ENCODE measurements at places on chromosomes 12 and 14.

GRCh38 chr12:51926718-51927117 is 19.4 kb downstream of the ACVRL1 start:
- DNase-seq = no peak

DNA sequence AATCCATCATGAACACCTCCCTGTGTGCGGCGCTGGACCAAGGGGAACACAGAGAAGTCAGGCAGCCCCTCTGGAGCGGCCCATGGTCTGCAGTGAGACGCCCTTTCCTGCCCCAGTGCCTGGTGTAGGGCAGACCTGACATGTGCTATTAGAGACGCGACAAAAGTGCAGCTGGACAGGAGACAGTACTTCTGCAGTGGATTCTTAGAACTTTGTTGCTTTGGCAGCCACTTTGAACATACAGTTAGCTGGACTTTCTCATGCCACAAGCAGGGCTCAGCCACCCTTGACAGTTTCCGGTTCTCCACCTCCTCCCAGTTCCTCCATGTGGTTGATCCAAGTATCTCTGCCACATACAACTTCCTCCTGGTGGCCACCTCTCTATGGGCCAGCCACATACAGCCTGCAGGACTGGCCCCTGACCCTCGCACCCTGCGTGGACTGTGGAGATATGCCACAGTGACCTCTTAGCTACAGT is 45.9 kb downstream of the LGMN start:
- no peak for DNase-seq

GRCh38 chr12:88377973-88378372 is 202.3 kb downstream of the KITLG start:
- no peak for DNase-seq

DNA sequence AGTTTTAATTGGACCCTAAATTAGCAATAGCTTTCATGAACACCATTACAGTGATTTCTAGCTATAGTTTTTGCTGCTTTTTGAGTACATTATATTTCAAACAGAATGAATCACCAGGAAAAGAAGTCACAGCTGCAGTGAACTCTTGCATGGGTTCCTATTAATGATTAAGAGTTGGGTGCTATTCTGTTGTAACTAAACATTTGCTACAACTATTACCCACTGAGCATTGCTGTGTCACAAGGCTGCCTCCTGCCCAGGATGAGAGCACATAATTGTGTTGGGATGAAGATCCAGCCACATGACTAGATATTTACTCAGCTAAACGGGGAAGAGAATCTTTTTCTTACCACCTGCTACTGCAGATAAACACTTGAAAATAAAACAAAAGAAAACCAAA is 152.7 kb downstream of the GXYLT1 start:
- no peak for DNase-seq

DNA sequence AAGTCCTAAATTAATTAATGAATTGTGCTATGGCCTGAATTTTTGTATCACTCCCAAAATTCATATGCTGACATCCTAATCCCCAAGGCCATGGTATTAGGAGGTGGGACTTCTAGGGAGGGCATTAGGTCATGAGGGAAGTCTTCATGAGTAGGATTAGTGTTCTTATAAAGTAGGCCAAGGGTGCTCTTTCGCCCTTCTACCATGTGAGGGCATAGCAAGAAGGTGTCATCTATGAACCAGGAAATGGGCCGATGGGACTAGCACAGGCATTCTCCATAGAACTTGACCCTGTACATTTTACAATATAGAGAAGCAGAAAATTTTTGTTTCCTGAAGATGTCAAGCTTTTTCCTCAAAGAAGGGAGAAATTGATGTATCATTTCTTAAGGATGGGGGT is 12.5 kb downstream of the SYT10 start:
- DNase-seq = peak; percentile 9

DNA sequence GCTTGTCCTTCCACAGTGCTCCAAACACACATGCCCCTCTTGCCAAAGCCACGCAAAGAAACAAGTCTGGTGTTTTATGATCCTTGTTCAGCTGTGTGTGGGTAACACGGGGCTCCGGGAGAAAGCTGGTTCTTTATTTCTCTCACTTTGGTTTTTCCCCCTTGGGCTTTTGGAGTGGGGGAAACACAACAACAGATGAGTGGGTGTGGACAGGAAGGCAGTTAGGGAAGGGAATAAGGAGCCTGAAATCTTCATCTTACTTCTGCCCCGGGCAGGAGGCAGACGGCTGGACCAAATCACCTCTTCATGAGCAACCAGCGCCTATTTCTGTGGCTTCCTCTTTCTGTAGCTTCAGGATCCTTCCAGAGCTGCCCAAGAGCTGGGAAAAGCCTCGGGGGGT is 218.5 kb downstream of the PHETA1 start:
- no peak for DNase-seq

GRCh38 chr14:33590891-33591630 is 359.8 kb downstream of the EGLN3 start:
- no peak for DNase-seq

DNA sequence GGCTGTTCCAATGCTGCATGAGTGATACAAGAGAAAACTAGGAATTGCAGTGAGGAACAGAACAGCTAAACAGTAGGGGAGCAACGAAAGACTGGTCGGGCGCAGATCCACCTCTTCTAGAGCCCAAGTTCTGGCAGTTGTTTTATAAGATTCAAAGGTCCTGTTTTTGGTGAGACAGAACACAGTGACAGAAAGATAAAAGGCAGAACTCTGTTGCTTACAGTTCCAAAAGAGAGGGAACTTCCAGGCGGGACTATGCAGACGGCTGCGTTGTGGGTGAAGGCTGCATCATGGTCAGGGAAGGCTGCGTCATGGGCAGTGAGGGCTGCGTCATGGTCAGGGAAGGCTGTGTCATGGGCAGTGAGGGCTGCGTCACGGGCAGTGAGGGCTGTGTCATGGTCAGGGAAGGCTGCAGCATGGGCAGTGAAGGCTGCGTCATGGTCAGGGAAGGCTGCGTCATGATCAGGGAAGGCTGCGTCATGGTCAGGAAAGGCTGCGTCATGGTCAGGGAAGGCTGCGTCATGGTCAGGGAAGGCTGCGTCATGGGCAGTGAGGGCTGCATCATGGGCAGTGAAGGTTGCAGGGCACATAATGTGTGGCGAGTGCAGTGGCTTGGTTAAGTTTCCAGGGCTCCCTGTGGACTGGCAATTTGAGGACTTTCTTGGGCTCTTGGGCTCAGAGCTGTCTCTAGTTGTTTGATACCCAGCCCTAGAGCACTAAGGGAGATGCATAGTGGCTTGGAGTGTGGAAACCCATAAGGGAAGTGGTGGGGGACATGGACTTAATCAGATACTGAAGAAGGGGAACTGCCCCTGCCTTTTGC is 619.9 kb downstream of the AACS start:
- no peak for DNase-seq

GRCh38 chr14:50955373-50956043 is 11.2 kb upstream of the PYGL start:
- DNase-seq = peak; percentile 58

GRCh38 chr14:65414961-65415589 is 2.5 kb downstream of the FUT8 start:
- DNase-seq = peak; percentile 28

DNA sequence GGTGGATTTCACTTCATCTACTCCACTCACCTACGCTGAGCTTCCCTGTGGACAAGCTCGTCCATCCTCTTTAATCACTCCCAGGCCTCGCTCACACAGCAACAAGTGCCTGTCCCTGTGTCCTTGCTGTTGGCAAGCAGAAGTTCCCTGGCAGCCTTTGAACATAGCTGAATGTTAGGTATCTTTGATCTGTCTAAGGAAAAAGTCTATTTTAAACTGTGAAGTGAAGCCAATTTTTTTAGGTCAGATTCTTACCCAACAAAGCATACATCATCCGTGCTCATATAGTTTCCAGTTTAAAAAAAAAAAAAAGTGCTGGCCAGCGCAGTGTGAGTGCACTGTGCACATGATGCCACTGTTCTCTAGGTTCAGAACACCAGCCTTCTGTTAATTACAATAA is 36.3 kb downstream of the PPP2R5C start:
- no peak for DNase-seq

DNA sequence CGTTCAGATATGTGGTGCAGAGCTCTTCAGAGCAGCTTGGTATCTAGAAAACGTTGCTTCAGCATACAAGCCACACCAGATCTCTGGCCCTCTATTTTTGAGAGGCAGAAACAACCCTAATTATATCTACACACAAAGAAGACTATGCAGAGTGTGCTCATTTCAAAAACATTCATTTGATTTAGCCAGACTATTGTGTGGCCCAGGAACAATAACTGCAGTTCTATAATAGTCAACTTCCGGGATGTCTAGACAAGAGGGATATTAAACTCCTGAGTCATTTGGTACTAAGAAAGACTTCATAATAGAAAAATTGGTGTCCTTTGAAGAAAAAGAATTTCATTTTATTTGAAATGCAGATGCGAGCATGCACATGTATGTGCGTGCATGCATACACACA is 153.8 kb downstream of the PELI2 start:
- peak; percentile 31 for DNase-seq

DNA sequence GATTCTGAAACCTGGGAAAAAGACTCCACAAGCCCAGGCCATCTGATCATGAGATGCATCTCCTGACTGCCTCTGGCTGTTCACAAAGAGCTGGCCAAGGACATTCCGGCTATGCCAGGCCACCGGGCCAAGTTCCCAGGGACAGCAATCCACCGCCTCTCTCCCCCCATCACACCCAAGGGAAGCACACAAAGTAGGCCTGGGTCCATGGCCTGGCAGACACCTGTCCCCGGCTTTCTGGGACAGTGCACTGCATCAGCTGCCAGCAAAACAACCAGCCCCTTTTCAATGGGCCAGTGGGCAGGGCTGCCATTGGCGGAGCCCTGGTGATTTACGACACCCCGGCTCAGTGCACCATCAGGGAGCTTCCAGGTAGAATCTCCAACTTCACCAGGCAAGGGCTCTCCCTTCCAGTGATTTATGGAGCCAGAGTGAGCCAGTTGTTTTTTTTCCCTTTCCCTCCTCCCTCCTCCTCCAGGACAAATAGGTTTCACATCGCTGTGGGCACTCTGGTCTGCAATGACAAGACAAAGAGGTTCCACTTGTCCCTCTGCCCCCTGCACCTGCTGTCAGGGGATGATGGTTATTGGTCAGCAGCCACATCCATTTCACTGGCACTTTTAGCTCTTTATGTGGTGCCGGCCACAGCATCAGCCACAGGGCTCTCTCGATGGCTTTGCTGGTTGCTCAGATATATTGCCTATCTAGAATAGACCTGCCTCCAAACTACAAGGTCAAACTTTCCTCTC is 149.6 kb downstream of the SLC38A6 start:
- no peak for DNase-seq

DNA sequence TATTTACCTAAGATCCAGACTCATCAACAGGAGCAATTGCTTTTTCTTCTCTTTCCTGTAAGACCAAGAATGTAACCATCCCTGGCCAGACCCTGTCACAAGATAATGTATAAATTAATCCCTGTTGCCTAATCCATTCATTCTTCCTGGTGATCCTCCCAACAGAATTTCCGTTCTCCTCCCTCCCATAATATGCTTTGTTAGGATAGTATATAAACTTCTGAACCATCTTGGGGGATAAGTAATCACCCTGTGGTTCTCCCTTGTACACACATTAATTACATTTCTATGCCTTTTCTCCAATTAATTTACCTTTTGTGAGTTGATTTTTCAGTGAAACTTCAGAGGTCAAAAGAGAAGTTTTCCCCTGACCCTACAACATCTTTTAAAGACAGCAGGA is 76.2 kb upstream of the RASSF8 start:
- DNase-seq = no peak

- no peak for DNase-seq
Measured at GRCh38 chr14:24289649-24290280, 9.8 kb downstream of the DHRS1 start.

DNA sequence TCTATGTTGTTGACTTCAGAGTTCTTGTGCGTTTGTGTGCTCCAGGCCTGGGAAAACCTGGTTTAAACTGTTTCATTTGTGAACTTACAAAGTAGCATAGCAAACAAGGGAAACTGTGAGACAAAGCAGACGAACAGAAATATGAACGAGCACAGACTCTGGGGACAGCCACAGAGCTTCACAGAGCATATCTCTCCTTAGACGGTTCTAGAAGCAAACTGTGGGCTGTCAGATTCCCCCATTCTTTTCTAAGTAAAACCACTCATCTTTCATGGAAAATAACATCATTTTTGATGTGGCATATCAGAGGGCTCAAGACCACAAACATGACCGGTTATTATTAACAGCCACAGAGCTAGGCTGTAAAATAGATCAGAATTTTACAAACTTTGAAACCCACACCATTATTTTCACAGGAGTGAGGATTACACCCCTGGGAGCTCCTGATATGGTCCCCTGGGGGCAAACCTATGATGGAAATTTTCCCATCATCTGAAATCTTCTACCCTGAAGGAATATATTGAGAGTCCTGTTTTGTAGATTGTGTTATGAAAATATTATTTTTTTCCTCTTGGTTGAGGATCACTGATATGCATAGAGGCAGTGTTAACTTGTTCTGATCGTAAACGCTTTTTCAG is 102.0 kb downstream of the ADGRD1 start:
- DNase-seq = no peak

DNA sequence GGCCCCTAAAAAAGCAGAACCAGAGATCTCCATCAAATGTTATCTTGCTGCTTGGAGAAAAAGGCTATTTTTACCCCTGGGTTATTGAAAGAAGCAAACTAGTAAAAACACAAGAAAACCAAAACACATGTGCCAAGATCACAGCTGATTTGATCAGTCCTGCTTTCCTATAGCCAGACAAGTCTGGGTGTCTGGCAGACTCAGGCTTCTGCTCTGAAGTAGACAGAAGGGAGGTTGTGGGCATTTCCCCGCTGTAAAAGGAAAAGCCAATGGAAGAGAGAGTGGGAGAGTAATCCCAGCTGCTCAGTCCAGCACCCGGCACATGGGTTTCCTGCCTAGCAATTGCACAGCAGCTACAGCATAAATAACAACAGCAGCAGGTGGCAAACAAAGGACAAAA is 177.9 kb downstream of the PHLDA1 start:
- peak; percentile 3 for DNase-seq

GRCh38 chr12:34350092-34351041 is 328.1 kb downstream of the ALG10 start:
- DNase-seq = no peak

DNA sequence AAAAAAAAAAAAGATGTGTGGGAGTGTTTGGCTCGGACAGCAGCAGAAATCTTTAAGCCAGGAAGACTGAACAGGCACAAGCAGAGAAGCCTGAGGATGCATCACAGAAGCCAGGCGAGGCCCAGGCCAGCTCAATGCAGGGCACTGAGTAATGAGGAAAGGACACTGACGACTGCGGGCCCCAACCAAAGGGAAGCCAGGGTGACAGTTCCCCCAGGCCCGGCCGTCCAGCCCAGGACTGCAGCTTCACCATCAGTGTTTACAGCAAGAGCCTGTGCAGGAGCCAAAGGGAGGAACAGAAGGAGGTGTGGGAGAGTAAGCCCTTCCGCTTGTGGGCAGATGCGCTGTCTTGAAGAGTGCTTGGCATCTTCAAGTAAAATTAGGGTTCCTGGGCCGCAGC is 205.3 kb upstream of the SFSWAP start:
- DNase-seq = no peak

Measured in COR-L47 (cell line).